ENCODE measurements at places on chromosomes 12 and 14. TPM values are rescaled to one million over a fixed set of nuclear protein-coding genes. Genes with fewer than 3 reads are reported as not detected.

Gene TRAF3
- 10.0 TPM for total RNA-seq

Gene SLC7A8
- 209 TPM for total RNA-seq

Gene DPF3
- total RNA-seq = 0.19 TPM

Gene USP44
- 197 TPM for total RNA-seq

DNA sequence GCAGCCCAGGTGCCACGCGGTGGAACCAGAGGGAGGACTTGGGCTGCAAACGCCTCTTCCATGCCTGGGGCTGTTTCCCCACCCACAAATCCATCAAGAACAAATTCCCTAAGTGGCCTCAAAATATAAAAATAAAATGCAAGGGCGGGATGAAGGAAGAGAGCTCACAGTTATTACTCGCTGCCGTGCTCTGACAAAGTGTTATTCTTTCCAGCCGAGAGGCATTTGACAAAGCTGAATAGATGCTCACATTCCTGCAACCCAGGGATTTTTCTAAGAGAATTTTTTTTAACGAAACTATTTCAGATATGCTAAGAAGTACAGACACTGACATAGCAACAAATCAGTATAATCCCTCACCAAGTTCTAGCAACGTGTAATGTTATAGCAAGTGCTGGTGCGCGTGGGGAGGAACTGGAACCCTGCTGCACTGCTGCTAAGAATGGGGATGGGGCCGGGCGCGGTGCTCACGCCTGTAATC is 70.7 kb downstream of the SCARB1 start:
- no peak for DNase-seq
